ENCODE measurements at places on chromosomes 6 and 20.

DNA sequence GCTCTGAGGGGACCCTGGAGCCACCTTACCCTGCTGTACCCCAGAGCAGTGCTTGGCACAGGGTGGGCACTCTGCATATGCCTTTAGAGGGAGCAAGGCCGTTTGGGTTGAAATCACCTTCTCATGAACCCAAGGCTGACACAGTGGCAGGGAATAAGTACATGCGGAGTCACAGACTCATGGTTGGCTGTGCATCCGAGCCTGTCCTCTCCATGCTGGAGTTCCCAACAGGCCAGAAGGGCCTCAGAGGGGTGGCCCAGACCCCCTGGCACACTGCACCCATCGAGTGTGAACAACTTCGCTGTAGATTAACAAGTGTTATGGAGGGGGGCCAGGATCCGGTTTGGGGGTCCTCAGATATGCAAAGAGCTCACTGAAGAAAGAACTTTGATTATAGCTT is 21.0 kb upstream of the IRF4 start:
- no peak for DNase-seq

DNA sequence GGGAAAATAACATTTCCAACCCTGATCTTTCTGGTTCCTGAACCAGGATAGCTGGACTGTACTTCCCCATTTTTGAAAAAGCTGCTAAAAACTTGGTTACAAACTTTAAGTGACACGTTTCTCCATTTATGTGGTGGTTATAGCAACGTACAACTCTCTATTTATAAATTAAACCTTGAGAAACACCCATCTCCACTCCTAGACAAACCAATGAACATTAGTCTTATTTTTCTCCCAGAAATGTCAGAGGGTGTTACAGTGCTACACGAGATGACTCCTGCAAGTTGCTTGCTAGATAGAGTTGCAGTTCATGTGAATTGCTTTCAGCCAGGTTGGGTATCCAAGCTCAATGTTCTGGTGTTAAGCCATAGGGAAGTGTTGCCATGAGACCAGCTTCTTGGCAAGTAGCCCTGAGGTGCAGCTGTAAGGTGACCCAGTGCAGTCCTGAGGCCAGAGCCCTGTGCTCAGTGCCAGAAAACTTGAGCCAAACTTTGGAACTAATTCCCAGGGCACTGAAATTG is 51.3 kb upstream of the REV3L start:
- no peak for DNase-seq

- DNase-seq = no peak
These were observed 16.9 kb upstream of the IL17F start for GRCh38 chr6:52261229-52261628.

DNA sequence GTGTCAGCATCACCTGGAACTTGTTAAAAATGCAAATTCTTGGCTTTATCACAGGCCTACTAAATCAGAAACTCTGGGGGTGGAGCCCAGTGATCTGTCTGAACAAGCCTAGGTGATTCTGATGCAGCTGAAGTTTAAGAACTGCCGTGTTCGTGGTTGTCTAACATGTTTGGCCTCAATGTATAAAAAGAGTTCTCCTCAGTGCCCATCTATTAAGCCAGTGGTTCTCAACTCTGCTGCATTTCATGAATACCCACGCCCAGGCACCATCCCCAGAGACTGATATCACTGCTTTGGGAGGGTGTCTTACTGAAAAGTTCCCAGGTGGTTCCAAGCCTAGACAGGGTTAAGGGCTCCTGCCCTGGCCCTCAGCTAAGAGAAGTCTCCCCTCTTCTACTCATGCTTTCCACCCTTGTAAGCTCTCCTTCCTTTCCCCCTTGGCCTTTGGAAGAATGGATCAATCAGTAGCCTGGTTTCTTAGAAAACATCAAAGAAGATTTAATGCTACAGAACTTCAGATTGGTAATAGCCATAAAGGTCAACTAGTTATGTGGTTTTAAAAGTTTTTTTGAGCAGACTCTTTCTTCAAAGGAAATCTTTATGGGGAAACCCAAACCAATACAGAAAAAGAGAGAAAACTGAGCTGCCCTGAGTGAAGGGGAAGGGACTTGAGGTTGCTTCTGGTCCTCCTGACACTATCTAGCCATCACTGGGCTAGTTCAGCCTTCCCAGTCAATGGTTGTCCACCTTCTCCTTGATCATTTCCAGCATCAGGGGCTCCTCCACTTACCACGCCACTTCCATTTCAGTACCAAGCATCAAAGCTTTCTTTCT is 38.9 kb upstream of the TNFAIP3 start:
- no peak for DNase-seq

- DNase-seq = no peak
These were observed 153.7 kb upstream of the OLIG3 start for GRCh38 chr6:137647762-137648447.

All from stimulated activated CD8-positive, alpha-beta memory T cell treated with anti-CD3 and anti-CD28 coated beads, Interleukin-7, amount 100 ng/mL, for 1 hour (primary cell).